ENCODE measurements at places on chromosomes 4 and X.

DNA sequence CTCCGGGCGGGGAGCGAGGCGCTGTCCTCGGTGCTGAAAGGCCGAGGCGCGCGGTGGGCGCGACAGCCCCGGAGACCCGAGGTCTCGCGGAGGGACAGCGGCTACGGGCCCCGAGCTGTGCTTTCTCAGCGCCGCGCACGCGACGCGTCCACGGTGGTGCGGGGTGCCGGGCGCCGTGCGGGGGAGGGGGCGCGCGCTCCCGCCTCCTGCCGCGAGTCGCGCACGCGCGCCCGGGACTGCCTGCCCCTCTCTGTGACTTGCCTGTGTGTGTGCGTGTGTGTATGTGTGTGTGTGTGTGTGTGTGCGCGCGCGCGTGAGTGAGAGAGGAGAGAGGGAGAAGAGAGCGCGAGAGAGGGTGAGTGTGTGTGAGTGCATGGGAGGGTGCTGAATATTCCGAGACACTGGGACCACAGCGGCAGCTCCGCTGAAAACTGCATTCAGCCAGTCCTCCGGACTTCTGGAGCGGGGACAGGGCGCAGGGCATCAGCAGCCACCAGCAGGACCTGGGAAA, at the start of gene GRIA2:
Gene GRIA2, plus strand, starts transcription at position 358 of the 511 bp plus-strand sequence. CDS start 315 bp downstream, outside the sequence.
- no peaks in the 10 kb centered on the region for H3K36me3 ChIP-seq
- no peaks in the 10 kb centered on the region for H3K4me1 ChIP-seq
- no peak within 1 kb of the TSS for H3K27ac ChIP-seq

DNA sequence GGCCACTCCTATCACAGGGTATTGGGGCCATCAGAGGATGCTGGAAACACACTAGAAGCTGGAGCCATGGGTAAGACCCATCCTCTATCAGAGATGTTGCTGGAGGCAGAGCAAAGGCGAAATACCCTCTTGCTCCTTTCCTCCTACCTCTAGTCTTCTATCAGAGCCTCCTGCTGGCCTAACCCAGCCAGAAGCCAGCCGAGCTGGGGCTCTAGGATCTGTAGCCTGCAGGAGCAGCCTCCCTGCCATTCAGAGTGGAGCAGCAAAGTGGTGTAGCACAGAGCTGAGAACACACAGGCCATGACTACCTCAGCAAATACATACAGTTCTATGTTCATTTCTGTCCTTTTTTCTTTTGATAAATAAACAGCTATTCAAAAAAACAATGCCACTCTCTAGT, 35.7 kb downstream of the GATB start:
- H3K36me3 ChIP-seq: peaks cover 1% of the 10 kb centered on the region
- H3K4me3 ChIP-seq: no peak overlapping the region
- no peaks in the 10 kb centered on the region for H3K4me1 ChIP-seq
- DNase-seq: no peak

DNA sequence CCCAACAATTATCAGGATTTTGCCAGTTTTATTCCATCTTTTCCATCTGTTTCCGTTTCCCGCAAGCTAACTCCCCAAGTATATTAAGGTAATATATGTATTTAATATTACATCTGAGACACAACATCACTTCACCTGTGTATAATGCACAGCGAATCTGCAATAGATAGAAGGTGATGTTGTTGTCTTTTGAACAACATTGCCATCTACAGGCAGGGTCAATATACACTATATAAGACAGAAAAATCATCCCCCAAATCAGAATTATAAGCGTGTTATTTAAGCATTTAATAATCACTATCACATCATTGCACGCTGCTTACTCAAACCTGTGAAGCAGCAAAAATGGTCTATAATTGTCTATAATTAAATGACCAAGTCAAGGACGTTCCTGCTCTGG, 1115.5 kb downstream of the NLGN4X start:
- no peaks in the 10 kb centered on the region for H3K36me3 ChIP-seq
- no peak overlapping the region for H3K27ac ChIP-seq
- H3K4me3 ChIP-seq: no peak overlapping the region
- no peaks in the 10 kb centered on the region for H3K27me3 ChIP-seq
- DNase-seq: no peak

DNA sequence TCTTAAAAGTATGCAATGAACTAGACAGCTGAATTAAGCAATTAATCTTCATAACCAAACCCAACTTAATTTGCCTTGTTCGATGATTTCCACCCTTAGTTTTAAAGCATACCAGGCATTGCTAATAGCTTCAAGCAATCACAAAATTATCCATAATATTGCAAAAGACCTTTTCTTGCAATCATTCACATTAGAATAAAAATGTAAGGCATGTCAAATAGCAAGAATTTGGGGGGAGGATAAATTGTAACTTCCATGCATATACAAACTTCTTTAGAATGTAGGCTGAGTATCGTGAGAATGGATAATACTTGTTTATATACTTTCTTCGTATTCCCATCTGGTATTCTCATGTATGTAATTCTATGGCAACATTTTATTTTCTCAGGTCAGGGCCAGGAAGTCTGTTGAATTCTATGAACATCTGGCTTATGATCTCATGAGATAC, 28.7 kb upstream of the BMP2K start:
- no peak overlapping the region for H3K27ac ChIP-seq
- H3K4me3 ChIP-seq: no peak overlapping the region
- H3K4me1 ChIP-seq: no peaks in the 10 kb centered on the region
- no peaks in the 10 kb centered on the region for H3K36me3 ChIP-seq

GRCh38 chr4:156974264-156974663, 2.7 kb upstream of the PDGFC start:
- H3K36me3 ChIP-seq: no peaks in the 10 kb centered on the region
- H3K4me3 ChIP-seq: no peak overlapping the region
- H3K27ac ChIP-seq: no peak overlapping the region
- H3K4me1 ChIP-seq: no peaks in the 10 kb centered on the region
- DNase-seq: no peak

DNA sequence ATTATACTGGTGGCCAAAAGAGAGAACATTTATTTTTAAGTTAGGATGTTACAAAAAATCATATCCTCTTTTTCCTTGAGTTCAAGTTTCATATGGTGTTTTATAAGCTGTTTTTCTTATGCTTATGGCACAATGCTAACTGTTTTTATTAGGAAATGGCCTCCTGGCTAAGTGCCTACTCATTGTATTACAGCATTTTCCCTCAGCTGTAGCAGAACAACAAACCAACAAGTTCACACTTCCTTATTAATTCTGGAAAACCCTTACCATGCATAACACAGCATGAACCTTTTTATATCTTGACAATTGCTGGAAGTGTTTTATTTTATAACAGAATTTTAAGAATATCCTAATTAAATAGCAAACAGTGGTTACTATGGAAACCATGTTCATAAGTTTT, 165.8 kb downstream of the GASK1B start:
- no peaks in the 10 kb centered on the region for H3K4me1 ChIP-seq
- H3K36me3 ChIP-seq: no peaks in the 10 kb centered on the region
- H3K27me3 ChIP-seq: no peaks in the 10 kb centered on the region
- DNase-seq: no peak
- H3K27ac ChIP-seq: no peak overlapping the region

- no peaks in the 10 kb centered on the region for H3K4me1 ChIP-seq
- H3K4me3 ChIP-seq: no peak overlapping the region
Measured at GRCh38 chr4:113435893-113436292, 325.6 kb downstream of the CAMK2D start.

GRCh38 chr4:183755596-183755995, 96.5 kb downstream of the TRAPPC11 start:
- H3K27me3 ChIP-seq: no peaks in the 10 kb centered on the region
- no peaks in the 10 kb centered on the region for H3K4me1 ChIP-seq
- H3K27ac ChIP-seq: no peak overlapping the region
- DNase-seq: no peak

DNA sequence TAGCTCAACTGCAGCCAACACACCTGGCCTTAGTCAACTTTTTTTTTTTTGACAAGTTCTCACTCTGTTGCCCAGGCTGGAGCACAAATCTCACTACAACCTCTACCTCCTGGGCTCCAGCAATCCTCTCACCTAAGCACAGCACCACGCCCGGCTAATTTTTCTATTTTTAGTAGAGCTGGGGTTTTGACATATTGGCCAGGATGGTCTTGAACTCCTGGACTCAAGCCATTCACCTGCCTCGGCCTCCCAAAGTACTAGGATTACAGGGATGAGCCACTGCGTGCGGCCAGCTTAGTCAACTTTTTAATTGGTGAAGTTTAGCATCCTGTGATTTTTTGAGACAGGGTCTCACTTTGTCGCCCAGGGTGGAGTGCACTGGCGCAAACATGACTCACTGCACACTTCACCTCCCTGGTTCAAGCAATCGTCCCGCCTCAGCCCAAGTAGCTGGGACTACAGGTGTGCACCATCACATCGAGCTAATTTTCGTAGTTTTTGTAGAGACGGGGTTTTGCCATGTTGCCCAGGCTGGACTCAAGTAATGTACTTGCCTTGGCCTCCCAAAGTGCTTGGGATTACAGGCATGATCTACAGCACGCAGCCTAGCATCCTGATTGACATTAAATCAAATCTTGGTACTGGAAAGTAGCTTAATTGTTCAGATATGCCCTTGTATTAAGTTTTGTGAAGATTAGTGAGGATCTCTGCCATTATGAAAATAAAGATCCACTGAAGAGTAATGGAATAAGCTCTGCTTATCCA, 8.3 kb downstream of the HNRNPDL start:
- no peak overlapping the region for H3K4me3 ChIP-seq
- no peaks in the 10 kb centered on the region for H3K4me1 ChIP-seq
- no peaks in the 10 kb centered on the region for H3K27me3 ChIP-seq
- peaks cover 42% of the 10 kb centered on the region for H3K36me3 ChIP-seq
- no peak for DNase-seq
- H3K27ac ChIP-seq: no peak overlapping the region

DNA sequence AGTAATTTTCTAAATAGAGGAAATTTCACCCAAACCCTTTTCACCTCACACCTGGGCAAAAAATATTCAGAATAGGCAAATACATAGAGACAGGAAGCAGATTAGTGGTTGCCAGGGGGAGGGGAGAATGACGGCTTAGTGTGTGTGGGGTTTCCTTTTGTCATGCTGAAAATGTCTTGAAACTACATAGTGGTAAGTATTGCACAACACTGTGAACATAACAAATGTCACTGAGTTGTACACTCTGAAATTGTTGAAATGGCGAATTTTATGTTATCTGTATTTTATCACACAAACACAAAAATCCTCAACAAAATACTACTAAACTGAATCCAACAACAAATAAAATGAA, 60.7 kb upstream of the PLAC1 start:
- DNase-seq: no peak
- no peak overlapping the region for H3K4me3 ChIP-seq
- H3K27me3 ChIP-seq: no peaks in the 10 kb centered on the region
- H3K4me1 ChIP-seq: peaks cover 5% of the 10 kb centered on the region
- H3K36me3 ChIP-seq: no peaks in the 10 kb centered on the region

- H3K4me3 ChIP-seq: no peak overlapping the region
- H3K36me3 ChIP-seq: peaks cover 1% of the 10 kb centered on the region
- no peak for DNase-seq
- H3K27ac ChIP-seq: no peak overlapping the region
- H3K27me3 ChIP-seq: no peaks in the 10 kb centered on the region
Measured at GRCh38 chrX:15605226-15605625, 4.5 kb upstream of the ACE2 start.

DNA sequence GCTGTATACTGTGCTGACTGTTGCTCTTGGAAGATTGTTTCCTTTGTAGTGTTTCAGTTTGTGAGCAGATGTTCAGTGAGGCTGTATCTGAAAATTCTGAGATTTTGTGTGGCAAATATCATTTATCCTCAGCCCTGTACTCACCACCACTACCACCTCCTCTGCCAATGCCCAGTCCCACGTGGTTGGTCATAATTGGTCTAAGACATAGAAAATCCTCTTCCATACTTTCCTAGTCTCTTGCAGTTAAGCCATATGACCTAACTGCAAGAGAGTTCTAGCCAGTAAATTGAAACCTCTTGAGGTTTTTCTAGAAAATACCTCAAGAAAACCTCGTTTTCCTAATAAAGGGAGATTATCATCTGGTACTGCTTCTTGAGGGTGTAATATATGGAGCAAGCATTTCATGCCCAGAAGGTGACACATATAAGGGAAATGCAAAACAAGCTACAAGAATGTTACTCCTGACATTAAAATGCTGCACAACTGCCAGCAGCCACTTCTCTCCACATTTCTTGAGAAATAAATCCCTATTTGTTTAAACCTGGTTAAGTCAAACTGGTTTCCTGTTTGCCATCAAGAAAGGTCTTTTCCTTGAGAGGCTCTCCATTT, 32.8 kb downstream of the ABCE1 start:
- DNase-seq: no peak
- H3K36me3 ChIP-seq: peaks cover 37% of the 10 kb centered on the region
- H3K4me1 ChIP-seq: no peaks in the 10 kb centered on the region
- H3K4me3 ChIP-seq: no peak overlapping the region
- H3K27me3 ChIP-seq: no peaks in the 10 kb centered on the region
- H3K27ac ChIP-seq: no peak overlapping the region

GRCh38 chr4:87108142-87108546, 112.3 kb downstream of the KLHL8 start:
- no peak overlapping the region for H3K4me3 ChIP-seq
- no peaks in the 10 kb centered on the region for H3K27me3 ChIP-seq
- no peak overlapping the region for H3K27ac ChIP-seq
- no peak for DNase-seq
- no peaks in the 10 kb centered on the region for H3K4me1 ChIP-seq

DNA sequence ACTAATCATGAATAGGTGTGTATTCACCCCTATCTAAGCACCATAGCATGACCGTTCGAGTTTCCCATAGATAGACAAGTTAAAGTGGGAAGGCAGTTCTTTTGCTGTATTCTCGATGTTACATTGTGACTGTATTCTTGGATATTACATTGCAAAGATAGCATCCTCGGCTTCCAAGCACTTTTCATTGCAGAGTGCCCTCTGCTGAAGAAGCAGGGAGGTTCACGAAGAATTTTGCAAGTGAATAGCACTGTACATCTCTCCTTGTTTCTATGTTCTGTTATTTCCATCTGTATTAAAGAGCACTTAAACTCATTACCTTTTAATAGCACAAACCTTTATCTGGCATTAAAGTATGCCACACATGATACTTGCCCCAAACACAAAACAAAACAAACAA, 426.7 kb upstream of the ARX start:
- no peak overlapping the region for H3K27ac ChIP-seq
- no peaks in the 10 kb centered on the region for H3K27me3 ChIP-seq
- H3K4me3 ChIP-seq: no peak overlapping the region
- H3K4me1 ChIP-seq: no peaks in the 10 kb centered on the region
- DNase-seq: no peak

DNA sequence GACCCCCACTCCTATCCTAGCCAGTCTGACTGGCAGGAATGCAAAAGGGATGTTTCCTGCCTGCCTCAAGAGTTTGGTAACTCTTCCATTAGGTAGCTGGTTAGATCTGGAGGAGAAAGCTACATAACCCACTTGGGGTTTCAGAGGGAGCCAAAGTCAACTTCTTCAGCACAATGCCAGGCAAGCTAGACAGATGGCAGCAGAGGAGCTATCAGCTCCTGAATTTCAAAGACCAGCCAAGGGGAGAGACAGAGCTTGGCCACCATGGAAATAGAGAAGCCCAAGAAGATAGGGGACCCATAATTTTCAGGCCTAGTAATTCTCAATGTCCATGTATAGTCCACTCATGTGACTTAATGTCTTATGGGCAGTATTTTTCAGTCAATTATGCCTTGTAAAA, 56.4 kb downstream of the PGRMC1 start:
- H3K27ac ChIP-seq: no peak overlapping the region
- H3K27me3 ChIP-seq: no peaks in the 10 kb centered on the region
- no peaks in the 10 kb centered on the region for H3K4me1 ChIP-seq

GRCh38 chr4:101667348-101667747, 123.2 kb upstream of the BANK1 start:
- no peak overlapping the region for H3K27ac ChIP-seq
- no peaks in the 10 kb centered on the region for H3K4me1 ChIP-seq
- H3K36me3 ChIP-seq: no peaks in the 10 kb centered on the region

- no peaks in the 10 kb centered on the region for H3K27me3 ChIP-seq
- H3K36me3 ChIP-seq: no peaks in the 10 kb centered on the region
- H3K27ac ChIP-seq: no peak overlapping the region
- no peak overlapping the region for H3K4me3 ChIP-seq
- no peak for DNase-seq
Measured at GRCh38 chrX:133668225-133668931, 253.1 kb upstream of the GPC4 start.

Data from H9 (cell line).